ENCODE measurements at places on chromosomes 2 and 18. TPM values are rescaled to one million over a fixed set of nuclear protein-coding genes. Genes with fewer than 3 reads are reported as not detected.

MBP gene
- total RNA-seq: 60.0 TPM

- DNase-seq: no peak
These were observed 236.8 kb downstream of the DYSF start for GRCh38 chr2:71689968-71690834.

DNA sequence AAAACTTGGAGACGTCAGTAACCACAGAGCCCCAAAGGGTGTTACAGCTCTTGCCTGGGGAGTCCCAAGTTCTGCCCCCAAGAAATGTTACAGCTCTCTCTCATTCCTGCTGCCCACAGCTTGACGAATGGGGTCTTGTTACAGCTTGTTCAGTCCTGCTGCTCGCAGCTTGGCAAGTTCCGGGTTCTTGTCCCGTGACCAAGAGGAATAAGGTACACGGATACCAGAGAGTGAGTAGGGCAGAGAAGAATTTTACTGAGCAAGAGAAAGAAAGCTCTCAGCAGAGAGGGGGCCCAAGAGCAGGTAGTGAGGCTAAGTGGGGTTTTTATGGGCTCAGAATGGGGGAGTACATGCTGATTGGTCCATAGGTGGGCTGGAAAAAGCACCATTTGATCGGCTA is 27.2 kb downstream of the SLC39A6 start:
- no peak for DNase-seq

GRCh38 chr2:64865073-64865830 is 123.9 kb upstream of the SLC1A4 start:
- DNase-seq: peak; percentile 74

GRCh38 chr2:229633556-229633955 is 80.8 kb downstream of the DNER start:
- no peak for DNase-seq

DNAJC5G gene
- not detected for total RNA-seq

KRTCAP3 gene
- 5.4 TPM for total RNA-seq

HOXD13 gene
- total RNA-seq: not detected

- no peak for DNase-seq
These were observed 21.5 kb downstream of the RPL37A start for GRCh38 chr2:216520112-216520511.

- no peak for DNase-seq
These were observed 60.2 kb downstream of the TMEM247 start for GRCh38 chr2:46539327-46540276.

ABHD1 gene
- 0.90 TPM for total RNA-seq

KLHL30 gene
- not detected for total RNA-seq

SCG2 gene
- not detected for total RNA-seq

GRCh38 chr18:3356614-3357013 is 93.4 kb upstream of the TGIF1 start:
- no peak for DNase-seq

- no peak for DNase-seq
These were observed 61.7 kb upstream of the EPC2 start for GRCh38 chr2:148582679-148583511.

DNA sequence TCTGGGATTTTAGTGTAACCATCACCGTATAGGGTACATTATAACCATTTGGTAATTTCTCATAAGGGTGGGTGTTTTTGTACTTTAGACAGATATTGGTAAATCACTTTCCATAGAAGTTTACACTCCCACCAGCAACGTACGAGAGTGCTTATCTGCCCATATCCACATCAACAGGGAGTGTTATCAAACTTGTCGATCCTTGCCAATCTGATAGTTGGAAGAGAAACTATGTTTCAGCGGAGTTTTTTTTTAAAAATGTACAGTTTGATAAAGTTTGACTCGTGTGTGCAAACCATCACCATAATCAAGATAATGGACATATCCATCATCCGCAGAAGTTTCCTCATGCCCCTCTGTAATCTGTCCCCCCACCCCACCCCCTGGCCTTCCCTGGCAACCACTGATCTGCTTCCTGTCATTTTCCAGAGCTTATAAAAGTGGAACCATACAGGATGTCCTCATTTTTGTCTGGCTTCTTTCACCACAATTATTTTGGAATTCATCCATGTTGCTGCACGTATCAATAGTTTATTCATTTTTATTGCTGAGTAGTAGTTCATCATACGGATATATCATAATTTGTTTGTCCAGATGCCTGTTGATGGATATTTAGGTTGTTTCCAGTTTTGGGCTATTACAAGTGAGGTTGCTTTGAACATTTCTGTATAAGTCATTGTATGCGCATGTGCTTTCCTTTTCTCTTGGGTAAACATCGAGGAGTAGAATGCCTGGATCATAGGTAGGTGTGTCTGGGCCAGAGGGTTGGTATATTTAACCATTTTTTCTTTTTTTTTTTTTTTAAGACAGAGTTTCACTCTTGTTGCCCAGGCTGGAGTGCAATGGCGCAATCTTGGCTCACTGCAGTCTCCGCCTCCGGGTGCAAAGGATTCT is 18.6 kb downstream of the GLI2 start:
- no peak for DNase-seq
